ENCODE measurements at places on chromosomes 7 and 10. TPM values are rescaled to one million over a fixed set of nuclear protein-coding genes. Genes with fewer than 3 reads are reported as not detected.

GRCh38 chr10:74406006-74406405, 255.0 kb downstream of the ADK start:
- no peak for DNase-seq

DNA sequence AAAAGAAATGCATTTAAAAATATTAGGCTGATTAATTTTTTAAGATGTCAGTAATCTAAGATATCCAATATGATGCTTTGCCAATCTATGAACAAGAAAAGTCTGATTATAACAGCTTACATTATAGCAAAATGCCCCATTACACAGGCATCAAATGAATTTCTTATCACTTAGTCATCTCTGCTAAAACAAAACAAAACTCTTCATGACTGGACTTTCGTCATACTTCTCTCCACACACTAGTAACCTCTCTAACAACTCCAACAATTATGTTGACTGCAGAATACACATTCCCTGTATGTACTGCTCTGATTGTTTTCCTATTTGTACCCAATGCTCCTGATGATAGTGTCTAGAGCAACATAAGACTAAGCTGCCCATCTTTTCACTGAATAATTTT, 3.8 kb upstream of the MKI67 start:
- DNase-seq, result no peak

DNA sequence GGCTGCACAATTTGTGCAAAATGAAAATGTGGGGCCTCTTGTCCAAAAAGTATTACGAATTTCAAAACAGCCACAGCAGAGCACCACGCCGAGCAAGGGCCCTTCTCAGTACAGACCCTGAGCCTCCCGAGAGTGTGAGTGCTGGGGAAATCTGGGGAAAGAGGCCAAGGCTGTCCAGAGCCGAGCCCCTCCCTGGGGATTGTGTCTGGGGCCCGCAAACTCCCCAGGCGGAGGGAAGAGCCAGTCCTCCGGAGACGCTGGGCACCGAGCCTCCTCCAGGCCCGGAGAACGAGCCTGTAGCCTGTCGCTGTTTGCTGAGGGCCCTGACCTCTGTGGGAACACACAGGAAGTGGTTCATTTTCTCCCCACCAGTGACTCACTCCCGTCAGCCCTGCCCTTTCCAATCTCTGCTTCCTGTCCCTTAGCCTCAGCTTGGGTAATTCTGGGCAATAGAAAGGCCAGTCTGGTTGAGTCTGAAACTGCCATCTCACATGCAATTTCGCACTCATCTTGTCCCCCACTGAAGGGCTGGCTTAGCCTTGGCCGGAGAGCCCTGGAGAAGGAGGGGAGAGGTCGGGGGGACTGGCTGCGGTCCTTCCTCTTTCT, 19.5 kb upstream of the GNA12 start:
- peak; percentile 84 for DNase-seq

DNA sequence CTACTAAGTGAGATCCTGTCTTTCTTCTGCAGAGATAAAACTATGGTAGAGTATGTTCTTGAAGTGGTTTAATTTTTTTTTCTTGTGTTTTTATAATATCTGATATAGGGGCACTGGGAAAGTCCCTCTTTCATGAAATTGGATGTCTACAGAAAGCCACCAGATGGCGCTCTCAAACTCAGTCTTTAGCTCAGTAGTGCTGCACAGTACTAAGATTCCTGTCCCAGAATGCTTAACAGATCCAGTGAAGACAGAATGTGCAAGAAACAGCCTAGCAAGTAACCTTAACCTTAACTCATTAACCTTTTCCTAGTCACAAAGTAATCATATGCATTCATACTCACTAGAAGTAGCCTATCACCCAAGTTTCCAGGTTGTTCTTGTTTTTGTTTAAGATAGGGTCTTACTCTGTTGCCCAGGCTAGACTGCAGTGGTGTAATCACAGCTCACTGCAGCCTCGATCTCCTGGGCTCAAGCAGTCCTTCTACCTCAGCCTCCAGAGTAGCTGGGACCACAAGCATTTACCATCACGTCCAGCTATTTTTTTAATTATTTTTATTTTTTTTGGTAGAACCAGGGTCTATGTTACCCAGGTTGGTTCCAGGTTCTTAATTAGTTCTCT, 56.7 kb downstream of the IDE start:
- no peak for DNase-seq

- DNase-seq, result no peak
Observed at GRCh38 chr7:39016609-39017008, 38.9 kb downstream of the POU6F2 start.

GRCh38 chr10:117425974-117426566, 50.8 kb upstream of the PDZD8 start:
- DNase-seq, result no peak

OR2A42 gene
- total RNA-seq, result not detected

RAB18 gene
- 124 TPM for total RNA-seq

BLNK gene
- 1.3 TPM for total RNA-seq

CDK6 gene
- total RNA-seq, result 27.5 TPM

Data from left ventricle myocardium superior (tissue), 1 donor.